ENCODE measurements at places on chromosomes 2 and 18.

GRCh38 chr2:233794128-233794658 lies 16.1 kb downstream of the MROH2A start:
- DNase-seq = no peak
- no peaks in the 10 kb centered on the region for H3K36me3 ChIP-seq
- no peak overlapping the region for H3K27ac ChIP-seq
- H3K4me3 ChIP-seq = no peak overlapping the region
- peaks cover 3% of the 10 kb centered on the region for H3K27me3 ChIP-seq

GRCh38 chr2:240186191-240186725 lies 45.8 kb upstream of the OTOS start:
- H3K36me3 ChIP-seq = no peaks in the 10 kb centered on the region
- DNase-seq = no peak
- H3K27me3 ChIP-seq = peaks cover 9% of the 10 kb centered on the region
- no peak overlapping the region for H3K4me3 ChIP-seq
- H3K4me1 ChIP-seq = no peaks in the 10 kb centered on the region

- H3K27ac ChIP-seq = no peak overlapping the region
- DNase-seq = no peak
- peaks cover 1% of the 10 kb centered on the region for H3K27me3 ChIP-seq
- H3K4me3 ChIP-seq = no peak overlapping the region
Measured at GRCh38 chr2:204984518-204984917, 439.2 kb downstream of the PARD3B start.

- peaks cover 2% of the 10 kb centered on the region for H3K27me3 ChIP-seq
- H3K4me1 ChIP-seq = no peaks in the 10 kb centered on the region
- H3K27ac ChIP-seq = no peak overlapping the region
- no peak overlapping the region for H3K4me3 ChIP-seq
Measured at GRCh38 chr2:39881494-39881893, 102.4 kb upstream of the THUMPD2 start.

DNA sequence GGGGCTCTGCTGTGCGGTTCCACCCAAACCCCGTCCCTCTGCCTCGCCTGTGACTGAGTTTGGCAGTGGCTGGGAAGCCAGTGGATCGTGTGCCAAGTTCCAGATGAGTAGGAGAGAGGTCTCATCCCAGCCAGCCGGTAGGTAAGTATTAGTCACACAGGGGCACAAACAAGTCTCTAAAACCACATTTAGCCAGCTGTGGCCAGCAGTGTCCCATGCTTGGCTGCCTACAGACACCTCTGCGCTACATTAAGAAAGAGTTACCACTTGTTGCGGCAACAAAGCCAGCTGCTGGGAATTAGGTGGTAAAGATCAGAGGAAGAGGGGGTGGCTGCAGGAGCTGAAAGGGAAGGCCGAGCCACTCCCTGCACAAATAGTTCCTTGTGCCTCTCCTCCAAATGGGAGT lies 81.2 kb downstream of the GATA6 start:
- peaks cover 14% of the 10 kb centered on the region for H3K27me3 ChIP-seq
- H3K4me1 ChIP-seq = peaks cover 14% of the 10 kb centered on the region
- no peak overlapping the region for H3K4me3 ChIP-seq
- no peak for DNase-seq
- no peak overlapping the region for H3K27ac ChIP-seq
- H3K36me3 ChIP-seq = peaks cover 4% of the 10 kb centered on the region

- no peak for DNase-seq
- H3K4me1 ChIP-seq = no peaks in the 10 kb centered on the region
- H3K4me3 ChIP-seq = no peak overlapping the region
- H3K27me3 ChIP-seq = no peaks in the 10 kb centered on the region
Measured at GRCh38 chr2:166360426-166360825, 15.3 kb downstream of the SCN9A start.

Data from immature natural killer cell (primary cell).